ENCODE measurements at places on chromosomes 3 and 15.

- no peak for DNase-seq
Measured at GRCh38 chr15:88727439-88727838, 75.8 kb upstream of the ACAN start.

DNA sequence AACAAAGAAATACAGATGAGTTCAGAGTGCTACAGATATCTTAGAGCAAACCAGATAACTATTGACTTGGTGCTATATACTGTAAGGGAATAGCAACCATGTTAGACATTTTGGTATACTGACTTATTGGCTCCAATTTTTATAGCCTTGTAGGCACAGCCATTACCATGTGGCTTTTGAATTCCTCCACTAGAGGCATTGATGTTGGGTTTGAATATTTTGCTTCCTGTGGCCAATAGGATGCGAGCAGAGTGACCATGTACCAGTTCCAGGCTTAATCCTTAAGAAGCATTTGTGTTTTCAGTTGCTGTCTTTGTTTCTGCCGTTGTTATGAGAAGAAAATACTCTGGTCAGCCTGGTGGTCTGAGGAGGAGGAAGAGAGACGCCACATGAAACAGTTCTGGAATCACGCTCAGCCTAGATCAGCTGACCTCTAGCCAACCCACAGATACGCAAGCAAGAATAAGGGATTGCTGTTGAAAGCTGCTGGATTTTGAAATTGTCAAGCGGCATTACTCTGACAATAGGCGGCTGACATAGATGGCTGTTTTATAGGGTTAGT is 109.4 kb upstream of the TNIK start:
- no peak for DNase-seq

DNA sequence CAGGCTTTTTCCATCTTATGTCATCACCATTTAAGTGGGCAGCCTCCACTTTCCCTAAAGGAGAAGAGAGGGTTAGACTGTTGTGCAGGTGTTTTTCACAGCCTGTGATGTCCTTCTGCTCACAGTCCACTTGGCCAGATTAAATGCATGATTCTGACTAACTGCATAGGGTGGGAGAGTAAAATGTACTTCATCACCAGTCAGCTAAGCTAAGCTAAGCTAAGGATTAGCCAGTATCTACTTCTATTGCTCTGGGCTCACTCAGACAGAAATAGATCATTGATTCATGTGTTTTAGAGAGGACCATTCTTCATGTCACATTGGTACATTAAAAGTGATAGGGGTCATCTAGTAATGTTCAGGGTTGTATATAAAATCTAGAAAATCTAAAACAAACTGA is 1013.1 kb downstream of the NTRK3 start:
- DNase-seq: no peak

GRCh38 chr3:65785065-65785645 is 253.6 kb downstream of the MAGI1 start:
- DNase-seq: no peak

GRCh38 chr3:168865022-168865551 is 769.4 kb upstream of the GOLIM4 start:
- no peak for DNase-seq

- peak; percentile 47 for DNase-seq
Measured at GRCh38 chr15:43204016-43204901, 16.6 kb downstream of the EPB42 start.
